Heart left ventricle (tissue), 16 donors: ENCODE measurements at places on chromosomes 1 and 21. TPM values are rescaled to one million over a fixed set of nuclear protein-coding genes. Genes with fewer than 3 reads are reported as not detected.
A peak's percentile ranks its signal among the peaks of the same experiment; 100 is the strongest.

GRCh38 chr1:7220007-7220406 lies 434.8 kb downstream of the CAMTA1 start:
- no peaks in the 10 kb centered on the region for H3K36me3 ChIP-seq
- H3K27ac ChIP-seq, result no peak overlapping the region
- no peaks in the 10 kb centered on the region for H3K27me3 ChIP-seq

SETDB1 gene
- polyA plus RNA-seq, result 12.9 TPM

GRCh38 chr1:226786550-226786949 lies 47.5 kb upstream of the ITPKB start:
- no peaks in the 10 kb centered on the region for H3K36me3 ChIP-seq
- no peak overlapping the region for H3K27ac ChIP-seq
- H3K4me1 ChIP-seq, result no peaks in the 10 kb centered on the region

GRCh38 chr1:106699433-106699832 lies 357.0 kb upstream of the PRMT6 start:
- H3K27me3 ChIP-seq, result no peaks in the 10 kb centered on the region
- H3K4me3 ChIP-seq, result no peak overlapping the region
- H3K36me3 ChIP-seq, result no peaks in the 10 kb centered on the region
- H3K27ac ChIP-seq, result no peak overlapping the region
- no peak for DNase-seq

DNA sequence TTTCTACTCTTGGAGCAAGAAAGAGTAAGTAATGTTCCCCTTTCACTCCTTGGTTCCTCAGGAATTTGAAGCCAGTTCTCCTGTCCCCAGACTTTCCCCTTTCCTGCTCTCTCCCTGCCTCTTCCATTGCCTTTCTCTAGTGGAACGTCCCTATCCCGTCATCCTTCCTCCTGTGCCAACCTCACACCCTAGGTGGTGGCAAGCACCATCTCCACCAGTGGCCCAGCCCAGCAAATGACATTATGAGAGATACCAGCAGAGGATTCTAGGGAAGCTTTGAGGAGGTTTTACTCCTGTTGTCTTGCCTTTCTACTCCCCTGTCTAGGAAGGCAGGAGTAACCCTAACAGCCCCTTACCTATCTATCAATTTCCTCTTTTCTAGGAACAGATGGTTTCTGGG lies 8.1 kb upstream of the TACSTD2 start:
- no peak overlapping the region for H3K4me3 ChIP-seq
- H3K4me1 ChIP-seq, result peaks cover 9% of the 10 kb centered on the region
- no peaks in the 10 kb centered on the region for H3K36me3 ChIP-seq
- no peak overlapping the region for H3K27ac ChIP-seq
- no peak for DNase-seq

DNA sequence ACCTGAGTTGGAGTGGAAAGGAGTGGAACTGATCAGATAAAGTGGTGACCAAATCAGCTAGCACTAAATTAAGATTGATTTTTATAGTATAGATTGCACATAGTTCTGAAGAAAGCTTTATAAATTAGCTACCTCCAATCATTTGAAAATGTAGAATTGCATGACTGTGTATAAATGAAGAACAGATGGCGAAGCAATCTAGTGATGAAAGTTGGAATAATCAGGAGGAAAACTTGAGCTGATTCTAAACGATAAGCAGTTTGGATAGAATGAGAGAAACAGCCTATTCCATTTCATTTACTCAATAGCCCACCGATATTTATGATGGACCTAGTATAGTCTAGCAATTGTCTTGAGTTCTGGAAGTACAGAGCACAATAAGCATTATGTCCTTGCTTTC lies 661.5 kb downstream of the PLA2G4A start:
- H3K27ac ChIP-seq, result no peak overlapping the region
- H3K36me3 ChIP-seq, result no peaks in the 10 kb centered on the region
- H3K27me3 ChIP-seq, result no peaks in the 10 kb centered on the region

DNA sequence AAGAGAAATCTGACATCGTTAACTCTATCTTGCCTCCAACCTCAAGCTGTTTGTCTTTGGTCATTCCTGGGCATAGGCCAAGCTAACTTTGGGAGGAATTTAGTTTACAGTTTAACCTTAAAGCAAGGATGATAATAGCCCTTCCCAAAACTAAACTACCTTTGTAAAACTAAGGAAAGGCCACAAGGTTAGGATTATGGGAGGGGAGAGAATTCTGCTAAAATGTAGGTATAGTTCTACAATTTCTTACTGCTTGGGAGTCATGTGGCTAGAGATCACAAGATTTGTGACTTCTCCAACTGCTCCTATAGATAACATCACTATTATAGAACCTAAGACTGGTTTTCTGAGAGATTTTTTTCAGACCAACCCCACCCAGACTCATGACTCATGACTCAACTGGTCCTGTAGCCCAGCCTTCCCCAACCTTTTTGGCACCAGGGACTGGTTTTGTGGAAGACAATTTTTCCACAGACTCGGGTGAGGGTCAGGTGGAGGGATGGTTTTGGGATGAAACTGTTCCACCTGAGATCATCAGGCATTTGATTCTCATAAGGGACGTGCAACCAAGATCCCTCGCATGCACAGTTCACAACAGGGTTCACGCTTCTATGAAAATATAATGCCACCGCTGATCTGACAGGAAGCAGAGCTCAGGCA lies 70.7 kb upstream of the MUTYH start:
- no peaks in the 10 kb centered on the region for H3K4me1 ChIP-seq
- H3K4me3 ChIP-seq, result no peak overlapping the region
- H3K27me3 ChIP-seq, result no peaks in the 10 kb centered on the region

LCE6A gene
- polyA plus RNA-seq, result not detected

WNT2B gene
- polyA plus RNA-seq, result 1.6 TPM

DNA sequence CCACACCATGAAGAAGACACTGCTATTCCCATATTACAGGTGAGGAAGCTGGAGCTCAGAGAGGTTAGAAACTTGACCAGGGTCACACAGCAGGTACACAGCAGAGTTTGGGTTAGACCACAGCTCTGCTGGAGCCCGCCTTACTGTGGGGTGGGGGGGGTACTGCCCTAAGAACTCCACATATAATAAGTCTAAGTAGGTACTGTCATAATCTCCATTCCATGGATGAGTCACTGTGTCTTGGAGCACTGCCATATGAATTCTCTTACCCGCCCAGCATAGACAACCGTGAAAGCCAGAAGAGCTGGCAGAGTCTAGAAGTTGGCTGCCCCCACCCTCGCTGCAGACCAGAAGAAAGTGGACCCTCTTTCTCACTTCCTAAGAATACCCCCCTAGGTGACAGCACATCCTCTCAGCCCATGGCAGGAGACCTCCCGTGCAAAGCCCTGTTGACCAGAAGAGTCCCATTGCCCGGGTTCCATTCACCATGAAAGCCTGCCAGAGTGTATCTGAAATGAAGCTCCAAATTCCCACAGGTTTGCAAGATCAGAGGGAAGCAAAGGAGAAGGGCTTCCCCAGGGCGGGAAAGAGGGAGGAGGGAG lies 5.2 kb upstream of the PLA2G2D start:
- no peak overlapping the region for H3K27ac ChIP-seq
- H3K4me3 ChIP-seq, result no peak overlapping the region
- peaks cover 5% of the 10 kb centered on the region for H3K27me3 ChIP-seq
- no peak for DNase-seq

DNA sequence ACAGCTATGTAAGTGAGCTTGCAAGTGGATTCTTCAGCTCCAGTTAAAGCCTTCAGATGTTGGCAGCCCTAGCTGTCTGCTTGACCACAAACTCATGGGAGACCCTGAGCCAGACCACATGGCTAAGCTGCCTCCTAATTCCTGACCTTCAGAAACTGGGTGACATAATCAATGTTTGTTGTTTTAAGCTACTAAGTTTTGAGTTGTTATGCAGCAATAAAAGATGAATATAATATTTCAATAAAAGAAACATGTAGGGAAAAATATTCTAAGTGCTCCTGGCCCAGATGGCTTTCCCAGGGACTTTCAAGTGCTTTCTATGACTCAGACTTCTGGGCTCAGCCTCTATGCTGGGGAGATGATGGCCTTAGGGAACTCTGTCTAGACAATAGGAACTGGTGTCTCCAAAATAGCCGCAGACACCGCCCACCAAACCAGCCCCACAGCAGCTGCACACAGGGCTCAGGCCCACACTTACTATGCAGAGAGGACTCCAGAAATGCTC lies 20.3 kb upstream of the AZIN2 start:
- H3K4me3 ChIP-seq, result no peak overlapping the region
- no peaks in the 10 kb centered on the region for H3K27me3 ChIP-seq
- peak; percentile 83 for DNase-seq
- H3K27ac ChIP-seq, result peak overlapping the region; percentile 18
- no peaks in the 10 kb centered on the region for H3K36me3 ChIP-seq

- peaks cover 37% of the 10 kb centered on the region for H3K4me1 ChIP-seq
- H3K27me3 ChIP-seq, result no peaks in the 10 kb centered on the region
- peak overlapping the region; percentile 84 for H3K27ac ChIP-seq
- H3K4me3 ChIP-seq, result no peak overlapping the region
Measured at GRCh38 chr1:229596925-229597699, 28.8 kb downstream of the TAF5L start.

LCE2B gene
- not detected for polyA plus RNA-seq

- H3K4me1 ChIP-seq, result no peaks in the 10 kb centered on the region
- H3K27me3 ChIP-seq, result no peaks in the 10 kb centered on the region
- H3K36me3 ChIP-seq, result no peaks in the 10 kb centered on the region
- no peak overlapping the region for H3K4me3 ChIP-seq
Measured at GRCh38 chr1:42963378-42964043, 4.8 kb upstream of the SLC2A1 start.

- H3K36me3 ChIP-seq, result no peaks in the 10 kb centered on the region
- H3K4me1 ChIP-seq, result no peaks in the 10 kb centered on the region
- H3K27ac ChIP-seq, result no peak overlapping the region
- no peaks in the 10 kb centered on the region for H3K27me3 ChIP-seq
- DNase-seq, result no peak
Measured at GRCh38 chr1:173424143-173424542, 53.0 kb upstream of the PRDX6 start.

DNA sequence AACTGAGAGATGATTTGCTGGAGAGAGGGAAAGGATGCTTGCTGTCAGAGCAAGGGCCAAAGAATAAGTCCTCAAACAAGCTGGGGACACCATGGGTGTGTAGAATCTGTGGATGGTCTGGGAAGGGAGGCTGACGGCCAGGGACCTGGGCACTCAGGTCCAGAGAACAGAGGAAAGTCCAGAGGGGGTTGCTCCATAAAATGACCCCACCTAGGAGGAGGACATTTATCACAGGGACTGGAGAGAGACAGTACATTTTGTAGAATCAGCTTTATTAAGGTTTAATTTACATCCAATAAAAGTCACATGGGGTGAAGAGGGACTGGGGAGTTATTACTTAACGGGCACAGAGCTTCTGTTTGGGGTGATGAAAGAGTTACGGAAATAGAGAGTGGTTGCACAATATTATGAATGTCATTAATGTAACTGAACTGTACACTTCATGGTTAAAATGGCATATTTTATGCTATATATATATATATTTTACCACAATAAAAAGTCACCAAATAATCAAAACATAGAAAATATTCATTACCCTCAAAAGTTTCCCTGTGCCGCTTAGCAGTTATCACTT lies 73.0 kb upstream of the ABCD3 start:
- no peaks in the 10 kb centered on the region for H3K36me3 ChIP-seq
- no peaks in the 10 kb centered on the region for H3K4me1 ChIP-seq
- no peak for DNase-seq
- H3K27me3 ChIP-seq, result no peaks in the 10 kb centered on the region
- H3K27ac ChIP-seq, result no peak overlapping the region
- no peak overlapping the region for H3K4me3 ChIP-seq

- no peaks in the 10 kb centered on the region for H3K27me3 ChIP-seq
- H3K36me3 ChIP-seq, result peaks cover 29% of the 10 kb centered on the region
- DNase-seq, result no peak
- peaks cover 22% of the 10 kb centered on the region for H3K4me1 ChIP-seq
- no peak overlapping the region for H3K27ac ChIP-seq
Measured at GRCh38 chr1:8011923-8012858, 13.9 kb downstream of the ERRFI1 start.

DNA sequence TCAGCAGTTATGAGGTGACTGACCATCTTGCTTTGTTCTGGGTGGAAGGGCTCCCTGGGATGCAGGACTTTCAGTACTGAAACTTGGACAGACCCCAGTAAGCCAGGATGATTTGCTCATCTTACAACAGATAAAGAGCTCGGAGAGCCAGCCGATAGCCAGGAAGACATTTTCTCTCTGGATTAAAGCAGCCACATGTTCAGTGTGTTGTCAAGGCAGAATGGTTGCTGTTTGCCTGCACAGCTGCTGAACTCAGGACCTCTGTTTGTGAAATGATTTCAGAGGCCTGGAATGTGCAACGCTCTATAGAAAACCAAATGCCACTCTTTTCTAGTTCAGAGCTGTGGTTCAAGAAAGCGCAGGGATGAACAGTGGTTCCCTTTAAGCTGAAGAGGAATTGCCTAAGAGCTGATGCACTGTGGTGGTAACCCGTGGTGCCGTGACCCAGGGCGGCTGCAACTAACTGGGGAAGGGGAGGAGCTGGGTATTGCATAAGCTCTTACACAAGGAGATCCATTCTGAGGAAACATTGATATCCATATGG lies 40.7 kb downstream of the CASQ2 start:
- H3K27ac ChIP-seq, result peak overlapping the region; percentile 68
- H3K4me3 ChIP-seq, result no peak overlapping the region

DNA sequence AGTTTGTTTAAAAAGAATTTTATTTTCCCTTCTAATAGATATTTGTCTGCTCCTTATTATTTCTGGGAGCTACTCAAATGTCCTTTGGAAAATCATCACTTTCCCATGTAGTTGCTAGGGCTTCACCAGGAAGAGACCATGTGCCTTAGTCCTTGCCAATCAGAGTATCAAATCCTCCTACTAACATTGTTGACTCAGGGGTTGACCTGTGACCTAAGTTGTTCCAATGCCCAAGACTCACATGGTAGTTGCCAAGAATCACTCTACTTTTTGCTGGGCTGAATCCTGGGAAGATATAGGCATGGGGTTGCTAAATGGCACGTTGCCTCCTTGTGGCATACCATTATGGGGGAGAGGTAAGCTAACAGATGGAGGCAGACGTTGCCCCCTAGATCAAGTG lies 58.2 kb upstream of the FOXD3 start:
- peaks cover 4% of the 10 kb centered on the region for H3K27me3 ChIP-seq
- no peak overlapping the region for H3K4me3 ChIP-seq
- no peaks in the 10 kb centered on the region for H3K36me3 ChIP-seq
- H3K27ac ChIP-seq, result no peak overlapping the region

LRRC71 gene
- 0.06 TPM for polyA plus RNA-seq

DNA sequence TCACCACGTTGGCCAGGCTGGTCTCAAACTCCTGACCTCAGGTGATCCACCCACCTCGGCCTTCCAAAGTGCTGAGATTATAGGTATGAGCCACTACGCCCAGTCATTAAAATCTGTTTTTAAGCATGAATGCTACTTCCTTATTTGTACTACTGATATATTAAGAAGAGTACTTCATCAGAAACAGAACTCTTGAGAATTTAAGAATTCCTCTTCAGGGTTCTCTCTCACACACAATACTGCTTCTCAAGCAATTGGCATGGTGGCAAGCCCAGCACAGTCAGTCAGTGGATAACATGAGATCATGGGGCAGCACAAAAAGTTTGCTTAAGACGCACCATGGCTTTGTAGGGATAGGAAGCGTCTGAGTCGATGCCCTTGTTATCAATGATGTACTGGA lies 14.1 kb downstream of the CTSS start:
- H3K4me3 ChIP-seq, result no peak overlapping the region

YARS1 gene
- 18.6 TPM for polyA plus RNA-seq

FALEC gene
- polyA plus RNA-seq, result 0.18 TPM

- peaks cover 26% of the 10 kb centered on the region for H3K4me1 ChIP-seq
- no peaks in the 10 kb centered on the region for H3K36me3 ChIP-seq
- no peak overlapping the region for H3K27ac ChIP-seq
- H3K27me3 ChIP-seq, result no peaks in the 10 kb centered on the region
Measured at GRCh38 chr1:45942411-45942810, 139.0 kb downstream of the MAST2 start.

PEAR1 gene
- 7.1 TPM for polyA plus RNA-seq

RHOU gene
- polyA plus RNA-seq, result 3.1 TPM
